Neural crest cell (in vitro differentiated cells): ENCODE measurements at places on chromosomes 1 and 21.

- no peak for DNase-seq
Observed at GRCh38 chr1:36737038-36737555, 254.4 kb upstream of the CSF3R start.

GRCh38 chr1:85264150-85264549 lies 4.7 kb upstream of the C1orf52 start:
- DNase-seq = no peak

GRCh38 chr21:18759267-18759666 lies 355.7 kb upstream of the TMPRSS15 start:
- no peak for DNase-seq

GRCh38 chr1:198119906-198120305 lies 36.9 kb upstream of the NEK7 start:
- no peak for DNase-seq

- no peak for DNase-seq
Observed at GRCh38 chr1:39063191-39063590, 37.0 kb downstream of the NDUFS5 start.

DNA sequence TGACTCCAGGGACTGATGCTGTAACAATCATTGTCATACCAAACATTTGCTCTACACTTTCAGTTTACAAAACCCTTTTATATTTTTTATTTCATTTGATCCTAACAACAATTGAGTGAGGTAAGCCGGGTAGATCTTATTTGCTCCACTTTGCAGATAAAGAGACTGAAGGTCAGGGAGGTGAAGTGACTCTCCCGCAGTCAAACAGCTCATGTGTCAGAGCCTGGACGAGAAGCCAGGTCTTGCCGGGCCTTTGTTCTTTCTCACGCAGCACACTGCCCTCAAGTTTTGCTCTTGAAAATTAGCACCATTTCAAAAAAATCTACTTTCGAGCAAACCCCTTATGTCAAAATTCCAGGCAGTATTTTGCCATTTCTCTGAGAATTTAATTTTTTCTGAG lies 65.2 kb downstream of the CD247 start:
- no peak for DNase-seq

- DNase-seq = no peak
Observed at GRCh38 chr1:23868557-23869016, 497 bp upstream of the FUCA1 start.

DNA sequence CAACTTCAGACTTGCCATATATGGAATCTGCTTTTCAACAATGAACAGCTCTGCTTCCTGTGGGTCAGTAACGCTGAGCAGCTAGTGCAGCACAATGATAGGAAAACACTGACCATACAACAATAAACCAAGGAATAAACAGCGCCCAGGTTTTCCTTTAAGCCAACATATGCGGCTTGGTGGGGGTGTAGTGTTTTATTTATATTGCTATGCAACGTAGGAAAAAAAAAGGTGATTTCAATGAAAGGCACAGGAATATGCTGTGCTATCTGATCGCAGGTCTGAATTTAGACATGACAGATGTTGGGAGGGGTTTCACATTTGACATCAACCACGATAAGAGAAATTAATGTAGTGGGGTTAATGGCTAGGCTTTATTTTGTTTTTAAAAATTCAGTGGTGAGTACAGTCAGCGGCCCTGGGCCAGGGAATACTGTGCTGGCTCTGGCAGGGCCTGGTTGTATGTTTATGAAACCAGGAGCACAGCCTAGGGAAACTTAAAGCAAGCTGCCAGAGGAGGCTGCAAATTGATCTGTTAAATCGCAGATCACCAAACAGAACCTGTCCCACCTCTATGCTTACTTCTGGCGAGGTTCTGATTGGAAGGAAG lies 4.3 kb downstream of the TSPAN2 start:
- DNase-seq = no peak

GRCh38 chr1:213976665-213977485 lies 10.9 kb upstream of the PROX1 start:
- DNase-seq = no peak

DNA sequence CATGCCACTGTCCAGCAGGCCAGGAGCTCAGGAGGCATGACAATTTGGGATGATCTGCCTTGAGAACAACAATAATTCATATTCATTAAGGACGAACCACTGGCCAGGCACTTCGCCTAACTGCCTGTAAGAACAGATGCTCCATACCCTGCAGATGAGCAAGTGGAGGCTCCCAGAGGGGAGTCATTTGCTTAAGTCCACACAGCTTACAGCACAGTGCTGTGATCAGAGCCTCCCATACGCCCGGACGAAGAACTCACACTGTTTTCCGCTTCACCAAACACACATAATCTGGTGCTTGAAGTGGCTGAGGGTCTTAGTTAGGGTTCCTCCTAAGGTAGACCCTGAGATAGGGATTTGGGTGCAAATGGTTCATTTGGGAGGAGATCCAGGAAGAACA lies 93.4 kb upstream of the KLHDC7A start:
- DNase-seq = no peak

GRCh38 chr1:14778898-14779865 lies 180.7 kb downstream of the KAZN start:
- DNase-seq = peak; percentile 64

- DNase-seq = no peak
Observed at GRCh38 chr1:228781809-228782661, 46.8 kb downstream of the RHOU start.

DNA sequence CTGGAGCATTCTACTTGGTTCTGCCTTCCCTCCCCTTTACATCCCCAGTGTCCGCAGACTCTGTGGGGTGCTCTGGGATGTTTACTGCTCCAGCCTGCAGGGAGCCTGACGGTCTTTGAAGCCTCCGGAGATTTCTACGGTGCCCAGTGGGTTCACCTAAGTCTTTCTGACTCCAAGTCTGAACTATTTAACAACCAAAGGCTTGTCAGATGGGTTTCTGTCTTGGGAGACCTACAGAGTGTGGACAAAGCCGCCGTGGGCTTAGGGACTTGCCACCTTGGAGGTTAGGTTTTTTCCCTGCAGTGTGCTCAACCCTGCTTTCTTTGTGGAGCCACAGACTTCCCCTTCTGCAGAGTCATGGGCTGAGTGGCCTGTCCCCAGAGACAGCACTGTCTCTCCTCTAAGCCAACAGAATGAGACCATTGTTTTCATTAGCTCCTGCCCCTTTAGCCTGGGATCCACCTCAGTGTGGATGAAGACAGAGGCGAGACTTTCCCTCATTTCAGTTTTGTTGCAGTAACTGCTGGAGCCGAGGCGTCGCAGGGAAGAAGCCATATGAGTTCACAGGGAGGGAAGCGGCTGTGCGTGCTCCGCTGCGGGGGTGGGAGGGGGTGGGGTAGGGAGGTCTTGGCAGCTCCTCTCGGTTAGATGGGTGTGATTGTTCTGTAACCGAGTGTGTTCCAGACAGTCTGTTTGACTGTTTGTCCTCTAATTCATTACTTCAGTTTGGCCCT lies 120.7 kb downstream of the CNIH3 start:
- no peak for DNase-seq

DNA sequence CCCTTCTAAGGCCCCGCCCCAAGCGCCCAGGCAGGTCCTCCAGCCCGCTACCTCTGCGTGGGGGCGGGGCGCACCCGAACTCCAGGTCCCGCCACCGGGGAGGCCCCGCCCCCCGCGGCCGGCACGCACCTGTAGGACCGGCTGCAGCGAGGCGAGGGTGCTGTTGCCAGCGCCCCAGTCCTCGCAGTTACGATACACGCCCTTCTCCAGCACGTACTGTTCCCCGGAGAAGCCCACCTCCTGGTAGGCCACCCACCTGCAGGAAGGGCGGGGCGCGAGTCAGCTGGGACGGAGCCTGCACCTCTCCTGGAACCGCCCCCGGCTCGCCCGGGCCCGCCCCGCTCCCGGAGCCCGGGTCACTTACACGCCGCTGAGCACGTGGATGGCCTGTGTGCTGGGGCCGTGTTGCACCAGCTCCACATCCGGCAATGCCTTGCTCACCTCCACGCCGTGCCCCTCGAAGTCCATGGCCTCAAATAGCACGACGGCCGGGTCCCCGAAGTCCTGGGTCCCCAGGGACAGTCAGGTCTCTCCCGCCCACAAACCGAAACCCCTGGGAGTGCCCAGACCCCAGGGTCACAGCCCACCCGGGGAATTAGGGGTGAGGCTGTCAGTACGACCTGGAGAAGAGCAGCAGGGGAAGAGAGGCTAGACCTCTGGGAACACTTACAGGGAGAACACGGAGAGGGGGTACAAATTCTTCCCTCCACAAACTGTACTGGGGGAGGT lies 17.3 kb downstream of the CRYBG2 start:
- DNase-seq = peak; percentile 42

GRCh38 chr1:70685300-70686286 lies 274.5 kb downstream of the CTH start:
- peak; percentile 27 for DNase-seq

DNA sequence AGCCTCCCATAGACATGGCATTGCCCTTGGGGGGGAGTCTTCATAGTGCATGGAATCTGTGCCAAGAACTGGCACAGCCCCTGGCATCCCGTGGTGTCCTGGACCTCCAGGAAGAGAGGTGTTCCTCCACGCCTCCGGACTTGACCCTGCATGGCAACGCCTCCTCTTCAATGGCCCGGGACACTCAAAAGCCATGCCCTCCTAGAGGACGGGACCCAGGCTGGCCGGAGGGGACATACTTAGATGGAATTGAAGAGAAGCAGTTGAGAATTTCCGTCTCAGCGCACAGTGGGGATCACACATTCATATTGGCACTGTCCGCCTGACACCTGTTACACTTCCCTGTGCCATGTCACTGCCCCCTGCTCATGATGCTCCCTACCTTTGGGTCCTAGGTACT lies 38.4 kb upstream of the TENT5C start:
- no peak for DNase-seq

DNA sequence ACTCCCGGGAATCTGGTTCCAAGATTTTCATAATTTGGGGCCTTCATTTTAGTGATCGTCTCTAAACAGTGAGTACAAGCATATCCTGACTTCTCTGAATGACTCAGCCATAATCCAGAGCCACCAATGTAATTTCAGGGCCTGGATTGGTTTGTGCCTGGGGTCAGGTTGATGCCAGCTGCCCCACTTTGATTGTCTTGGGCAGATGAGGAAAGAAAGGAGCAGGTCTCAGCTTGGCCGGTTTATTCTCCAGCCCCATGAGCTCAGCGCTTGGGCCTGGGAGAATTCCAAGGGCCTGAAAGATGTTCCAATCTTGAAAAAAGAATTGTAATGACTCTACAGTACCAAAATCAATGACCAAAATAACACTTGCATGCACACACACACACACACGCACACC lies 71.2 kb upstream of the ECE1 start:
- DNase-seq = no peak

DNA sequence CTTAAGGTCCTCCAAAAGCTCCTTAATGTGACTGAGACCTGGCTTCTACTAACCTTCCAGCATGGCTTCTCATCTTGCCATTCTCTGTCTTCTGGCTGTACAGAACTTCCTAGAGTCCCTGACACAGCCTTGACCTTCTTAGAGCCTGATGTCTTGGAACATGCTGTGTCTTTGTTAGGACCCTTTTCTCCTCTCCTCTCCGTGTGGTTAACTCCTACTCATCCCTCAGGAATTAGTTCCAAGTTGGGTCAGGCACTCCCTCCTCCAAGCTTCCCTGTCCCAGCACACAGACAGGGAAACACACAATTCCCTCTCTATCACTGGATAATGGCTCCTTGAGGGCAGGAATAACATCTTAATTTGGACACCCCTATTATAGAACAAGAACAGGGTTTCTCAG lies 275.4 kb upstream of the USP24 start:
- DNase-seq = no peak

GRCh38 chr1:20409971-20410370 lies 76.0 kb downstream of the CAMK2N1 start:
- DNase-seq = no peak

DNA sequence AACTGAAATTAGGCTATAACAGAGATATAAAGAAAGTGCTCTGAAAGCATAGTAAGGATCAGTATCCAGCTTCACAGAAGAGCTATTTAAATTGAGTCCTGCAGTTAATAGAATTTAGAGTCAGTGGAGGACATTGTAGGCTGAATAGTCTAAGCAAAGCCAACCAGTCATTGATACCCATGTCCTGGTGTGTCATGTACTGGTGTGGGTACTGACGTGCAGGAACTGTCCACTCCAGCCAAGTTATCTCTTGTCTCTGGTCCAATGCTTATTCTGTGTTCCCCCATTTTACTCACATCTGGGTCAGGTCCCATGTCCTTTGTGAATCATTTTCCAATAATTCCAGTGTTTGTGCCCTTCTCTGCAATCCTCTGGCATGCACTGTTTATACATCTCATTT lies 90.0 kb downstream of the MACF1 start:
- DNase-seq = no peak

- DNase-seq = no peak
Observed at GRCh38 chr1:92975551-92976232, 14.4 kb upstream of the DIPK1A start.

DNA sequence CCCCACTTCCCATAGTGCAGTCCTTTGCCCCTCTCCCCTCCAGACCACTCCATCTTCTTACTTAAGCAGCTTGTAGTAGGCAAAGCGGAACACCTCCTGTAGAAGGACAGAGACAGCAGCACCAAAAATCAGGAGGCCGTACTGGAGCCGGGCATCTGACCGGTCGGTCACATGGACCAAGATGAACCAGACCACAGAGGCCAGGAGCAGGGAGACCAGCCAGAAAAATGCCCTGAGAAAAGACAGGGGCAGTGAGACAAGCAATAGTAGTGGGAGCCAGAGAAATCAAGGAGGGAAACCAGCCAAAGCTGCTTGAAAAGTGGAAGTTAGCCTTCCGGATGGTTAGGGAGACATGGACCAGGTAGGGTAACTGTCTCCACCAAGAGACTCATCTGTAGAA lies 920 bp downstream of the APH1A start:
- no peak for DNase-seq

- DNase-seq = no peak
Observed at GRCh38 chr1:47931395-47931794, 65.8 kb downstream of the TRABD2B start.

- DNase-seq = no peak
Observed at GRCh38 chr1:961132-961669, 817 bp downstream of the KLHL17 start.

GRCh38 chr1:41955461-41956159 lies 36.9 kb upstream of the HIVEP3 start:
- no peak for DNase-seq

DNA sequence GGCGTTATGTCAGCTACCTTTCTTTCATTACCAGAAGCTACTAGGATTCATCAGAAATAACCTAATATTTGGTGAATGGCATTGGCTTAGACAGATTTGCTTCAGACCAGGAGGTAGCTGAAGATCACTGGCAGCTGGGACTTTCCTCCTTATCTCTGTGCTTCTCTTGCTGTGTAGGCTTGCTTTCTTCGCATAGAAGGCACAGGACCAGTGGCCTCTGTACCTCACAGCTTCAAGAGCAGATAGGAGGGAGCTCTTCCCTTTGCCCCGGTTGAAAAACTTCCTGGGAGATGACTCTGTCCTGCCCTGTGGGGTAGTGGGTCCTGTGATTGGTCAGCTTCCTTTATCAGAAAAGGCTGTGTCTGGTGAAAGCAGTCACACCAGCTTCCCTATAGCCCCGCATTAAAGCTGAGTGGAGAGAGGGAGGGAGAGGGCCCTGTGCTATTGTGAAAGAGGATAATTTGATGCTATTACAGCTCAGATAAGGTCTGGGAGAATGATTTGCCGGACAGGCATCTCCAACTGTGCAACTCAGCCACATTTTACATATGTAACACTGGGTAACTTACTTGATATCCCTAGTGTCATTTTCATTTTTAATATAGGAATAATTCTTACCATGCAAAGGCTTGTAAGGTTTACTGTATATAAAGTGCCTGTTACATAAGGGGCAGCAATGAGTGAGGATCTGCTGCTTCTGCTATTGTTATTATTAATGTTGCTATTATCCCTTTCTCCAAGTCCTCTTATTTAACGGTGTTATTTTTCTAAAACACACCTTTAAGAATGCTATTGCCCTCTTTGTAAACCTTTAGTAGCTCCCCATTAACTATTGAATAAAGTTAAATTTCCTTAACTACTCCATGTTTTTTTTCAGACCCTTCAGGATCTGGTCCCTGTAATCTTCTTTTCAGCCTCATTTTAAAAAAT lies 31.6 kb downstream of the OSBPL9 start:
- no peak for DNase-seq
